Left ventricle myocardium inferior (tissue), 1 donor: ENCODE measurements at places on chromosomes 2 and 18.

DNA sequence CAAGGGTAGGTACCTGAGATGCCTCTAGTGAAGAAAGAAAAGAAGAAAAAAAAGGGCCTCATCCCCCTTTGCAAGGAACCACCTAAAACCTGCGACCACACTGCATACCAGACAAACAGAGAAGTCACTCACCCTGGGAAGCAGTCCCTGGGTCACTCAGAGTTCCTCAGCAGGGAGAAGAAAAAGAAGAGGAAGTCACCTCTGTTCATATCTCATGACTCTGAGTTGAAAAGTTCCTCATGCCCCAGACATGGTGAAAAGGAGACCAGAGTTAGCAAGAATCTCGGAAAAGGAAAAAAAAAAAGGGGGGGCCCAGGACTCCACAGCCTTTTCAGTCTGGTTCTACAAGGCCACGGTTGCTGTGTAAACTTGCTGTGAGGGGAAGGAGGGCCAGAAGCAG is 478.4 kb upstream of the NRXN1 start:
- no peak for DNase-seq

DNA sequence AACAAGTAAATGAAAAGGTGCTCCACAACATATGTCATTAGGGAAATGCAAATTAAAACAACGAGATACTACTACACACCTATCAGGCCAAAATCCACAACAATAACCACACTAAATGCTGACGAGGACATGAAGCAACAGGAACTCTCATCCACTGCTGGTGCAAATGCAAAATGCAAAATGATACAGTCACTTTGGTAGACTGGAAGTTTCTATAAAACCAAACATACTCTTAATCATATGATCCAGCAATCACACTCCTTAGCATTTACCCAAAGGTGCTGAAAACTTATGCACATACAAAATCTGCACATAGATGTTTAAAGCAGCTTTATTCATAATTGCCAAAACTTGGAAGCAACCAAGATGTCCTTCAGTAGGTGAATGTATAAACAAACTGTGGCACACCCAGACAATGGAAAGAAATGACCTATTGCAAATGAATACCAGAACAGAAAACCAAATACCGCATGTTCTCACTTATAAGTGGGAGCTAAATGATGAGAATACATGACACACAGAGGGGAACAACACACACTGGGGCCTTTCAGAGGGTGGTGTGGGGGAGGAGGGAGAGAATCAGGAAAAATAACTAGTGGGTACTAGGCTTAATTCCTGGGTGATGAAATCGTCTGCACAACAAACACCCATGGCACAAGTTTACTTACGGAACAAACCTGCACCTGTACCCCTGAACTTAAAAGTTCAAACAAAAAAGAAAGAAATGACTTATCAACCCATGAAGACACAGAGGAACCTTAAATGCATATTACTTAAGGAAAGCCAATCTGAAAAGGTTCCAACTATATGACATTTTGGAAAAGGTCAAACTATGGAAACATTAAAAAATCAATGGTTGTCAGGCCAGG is 80.4 kb downstream of the ASXL2 start:
- DNase-seq: no peak

DNA sequence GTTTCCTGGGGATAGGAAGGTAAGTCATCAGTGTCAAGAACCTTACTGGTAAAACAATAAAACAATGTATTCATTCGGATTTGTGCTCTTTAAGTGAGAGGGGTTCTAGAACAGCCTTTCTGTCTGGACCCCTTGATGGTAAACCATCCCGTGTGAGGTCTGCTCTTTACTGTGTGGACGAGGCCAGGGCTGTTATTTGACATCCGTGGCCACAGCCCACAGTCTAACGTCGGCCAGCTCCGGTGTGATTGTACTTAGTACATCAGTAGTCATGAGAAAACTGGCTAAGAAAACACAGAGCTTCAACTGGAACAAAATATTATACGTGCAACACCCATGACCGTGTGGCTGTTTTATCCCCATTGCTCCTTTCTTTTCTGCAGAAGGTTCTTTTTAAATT is 62.0 kb downstream of the SLC35F5 start:
- DNase-seq: no peak

DNA sequence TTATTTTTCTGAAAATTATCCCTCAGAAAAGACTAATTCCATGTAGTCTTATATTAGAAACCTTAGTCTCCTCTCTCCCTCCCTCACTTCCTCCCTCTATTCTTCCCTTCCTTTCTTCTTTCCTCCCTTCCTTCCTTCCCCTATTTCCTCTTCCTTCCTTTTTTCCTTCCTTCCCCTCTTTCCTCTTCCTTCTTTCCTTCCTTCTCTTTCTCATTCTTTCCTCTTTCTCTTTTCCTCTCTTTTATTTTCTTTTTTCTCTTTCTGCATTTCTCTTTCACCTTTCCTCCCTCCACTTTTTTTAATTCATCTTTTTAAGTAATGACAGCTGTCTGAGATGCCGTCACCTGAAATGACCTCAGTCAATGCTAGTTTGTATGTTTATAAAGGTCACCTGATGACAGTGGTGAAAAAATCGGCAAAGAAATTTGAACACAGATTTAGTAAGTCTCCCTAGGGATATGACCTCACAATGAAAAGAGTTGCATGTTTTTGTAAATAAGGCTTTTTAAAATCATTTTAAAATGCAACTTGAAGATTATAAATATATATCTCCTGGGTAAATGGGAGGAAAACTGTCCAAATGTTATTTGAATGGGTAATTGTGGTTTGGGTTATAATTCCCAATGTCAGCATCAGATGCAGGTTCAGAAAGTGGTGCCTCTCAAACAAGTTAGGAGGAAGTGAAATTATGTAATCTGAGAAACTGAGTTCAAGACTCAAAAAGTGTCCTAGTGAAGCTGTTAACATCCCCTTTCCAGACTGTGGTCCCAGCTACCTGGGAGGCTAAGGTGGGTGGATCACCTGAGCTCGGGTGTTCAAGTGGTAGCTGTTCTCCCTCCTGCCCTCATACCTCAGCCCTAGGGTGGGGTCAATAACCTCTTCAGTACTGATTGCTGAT is 90.3 kb upstream of the ST3GAL5 start:
- no peak for DNase-seq

DNA sequence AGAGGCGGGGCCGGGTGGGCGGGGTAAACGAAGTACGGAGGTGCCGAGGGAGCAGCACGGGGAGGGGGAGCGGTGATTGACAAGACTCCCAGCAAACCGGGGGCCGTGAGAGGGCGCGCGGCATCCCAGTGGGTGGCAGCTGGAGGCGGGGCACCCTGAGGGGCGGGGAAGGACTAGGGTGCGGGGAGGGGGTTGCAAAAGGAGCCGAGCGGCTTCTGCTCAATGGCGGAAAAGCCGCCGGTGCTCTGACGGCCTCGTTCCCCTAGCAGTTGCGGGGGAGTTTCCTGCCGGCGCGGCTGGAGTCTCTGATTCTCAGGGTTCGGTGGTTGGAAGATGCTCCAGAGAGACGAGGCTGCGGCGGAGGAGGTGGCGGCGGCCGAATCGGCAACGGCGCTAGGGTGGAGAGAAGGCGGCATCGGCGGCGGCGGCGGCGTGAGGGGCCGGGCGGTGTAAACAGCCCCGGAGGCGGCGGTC is at the start of gene PPM1B:
TSS of gene PPM1B (plus strand) at position 195 of the 474 bp plus-strand sequence. CDS start 32,325 bp downstream, outside the sequence.
- DNase-seq: peak; percentile 100

GRCh38 chr18:60861575-60861974 is 471.7 kb upstream of the CDH20 start:
- no peak for DNase-seq

DNA sequence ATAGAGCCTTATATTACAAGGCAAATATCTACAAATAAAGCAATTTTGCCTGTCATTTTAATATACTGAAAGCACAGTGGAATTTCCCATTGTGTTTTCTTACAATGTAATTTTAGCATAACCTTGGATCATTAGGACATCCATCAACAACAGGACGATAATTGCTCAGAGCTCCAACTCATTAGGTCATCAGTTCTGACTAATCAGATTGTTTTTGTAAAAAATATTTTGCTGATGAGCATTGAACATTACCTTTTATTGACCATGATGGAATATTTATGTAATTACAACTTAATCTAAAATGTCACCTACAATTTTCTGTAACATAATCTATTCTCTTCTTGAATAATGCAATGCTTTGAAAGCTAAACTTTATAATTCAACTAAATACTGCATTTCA is 215.3 kb upstream of the DSEL start:
- no peak for DNase-seq

DNA sequence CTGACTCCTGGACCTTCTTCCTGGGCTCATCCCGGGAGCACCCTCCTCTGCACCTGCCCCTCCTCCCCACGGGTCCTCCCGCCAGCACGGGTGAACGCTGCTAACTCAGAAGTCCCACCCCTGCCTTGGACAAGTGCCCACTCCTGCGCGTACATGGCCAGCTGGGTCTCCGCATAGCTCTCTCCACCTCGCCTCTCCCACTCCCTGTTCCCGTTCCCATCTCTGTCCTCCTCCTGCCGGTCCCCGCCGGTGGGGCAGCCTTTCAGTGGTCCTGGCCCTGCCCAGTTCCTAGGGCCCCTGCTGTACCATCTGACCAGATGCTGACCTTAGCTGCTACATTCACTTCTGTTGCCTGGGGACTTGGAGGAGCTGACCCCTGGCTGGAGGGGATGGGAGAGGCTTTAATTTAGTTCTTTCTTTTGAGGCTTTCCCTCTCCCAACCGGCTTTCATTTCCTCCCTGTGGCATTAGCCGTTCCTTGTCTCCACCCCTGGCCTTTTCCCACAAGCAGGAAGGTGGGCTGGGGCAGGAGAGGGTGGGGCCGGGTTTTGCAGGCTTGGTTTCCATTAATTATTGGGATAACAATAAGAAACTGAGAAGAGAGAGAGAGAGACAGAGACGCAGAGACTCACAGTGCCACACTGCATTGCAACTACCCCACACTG is 136.1 kb downstream of the SH3BP4 start:
- DNase-seq: peak; percentile 61

DNA sequence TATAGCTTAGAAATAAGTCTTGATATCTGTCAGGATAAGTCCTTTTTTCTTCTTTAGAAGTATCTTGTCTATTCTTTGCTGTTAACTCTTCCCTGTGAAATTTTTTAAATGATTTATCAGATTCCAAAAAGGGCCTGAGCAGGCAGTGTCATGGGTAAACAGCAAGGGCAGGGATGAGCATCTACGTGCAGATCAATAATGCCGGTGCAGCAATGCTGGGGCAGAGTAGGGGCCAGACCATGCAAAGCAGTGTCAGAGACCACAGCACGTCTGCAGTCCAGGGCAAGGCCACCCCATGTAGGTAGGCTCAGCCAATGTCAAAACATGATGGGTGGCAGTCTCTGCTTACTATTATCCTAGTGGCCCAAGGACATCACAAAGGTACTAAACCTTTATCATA is 182.2 kb downstream of the TMEM247 start:
- no peak for DNase-seq

GRCh38 chr2:198591586-198591985 is 787.2 kb downstream of the PLCL1 start:
- no peak for DNase-seq

- no peak for DNase-seq
Observed at GRCh38 chr2:62642429-62643099, 62.9 kb upstream of the EHBP1 start.

GRCh38 chr18:32472841-32473240 is 2.2 kb upstream of the GAREM1 start:
- DNase-seq: no peak

DNA sequence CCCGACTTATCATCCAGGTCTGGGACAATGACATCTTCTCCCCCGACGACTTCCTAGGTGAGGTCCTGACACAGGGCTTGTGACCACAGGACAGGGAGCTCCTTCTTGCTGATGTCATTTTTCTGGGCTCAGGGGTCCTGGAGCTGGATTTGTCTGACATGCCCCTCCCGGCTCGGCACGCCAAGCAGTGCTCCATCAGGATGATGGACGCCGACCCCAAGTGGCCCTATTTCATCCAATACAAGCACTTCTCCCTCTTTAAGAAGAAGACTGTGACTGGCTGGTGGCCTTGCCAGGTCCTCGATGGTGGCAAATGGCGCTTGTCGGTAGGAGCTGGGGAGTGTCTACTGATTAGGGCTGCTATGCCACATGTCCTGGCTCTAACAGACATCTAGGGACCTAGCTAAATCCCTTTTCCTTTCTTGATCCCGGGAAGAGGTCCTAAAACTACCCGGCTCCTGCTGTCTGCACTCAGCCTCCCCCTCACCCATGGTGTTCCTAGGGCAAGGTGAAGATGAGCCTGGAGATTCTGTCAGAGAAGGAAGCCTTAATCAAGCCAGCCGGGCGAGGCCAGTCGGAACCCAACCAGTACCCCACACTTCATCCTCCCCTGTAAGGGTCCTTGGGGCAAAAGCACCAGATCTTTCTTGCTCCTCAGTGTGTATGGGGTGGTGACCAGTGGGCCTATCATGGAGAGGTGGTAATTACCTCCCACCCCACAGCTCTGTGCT is 36.7 kb downstream of the LMAN2L start:
- DNase-seq: no peak

- DNase-seq: no peak
Observed at GRCh38 chr2:86037795-86038192, 67.9 kb downstream of the POLR1A start.

GRCh38 chr2:218063896-218064295 is 5.2 kb upstream of the RUFY4 start:
- DNase-seq: no peak

- DNase-seq: no peak
Observed at GRCh38 chr2:157760949-157761348, 115.2 kb downstream of the ACVR1 start.

DNA sequence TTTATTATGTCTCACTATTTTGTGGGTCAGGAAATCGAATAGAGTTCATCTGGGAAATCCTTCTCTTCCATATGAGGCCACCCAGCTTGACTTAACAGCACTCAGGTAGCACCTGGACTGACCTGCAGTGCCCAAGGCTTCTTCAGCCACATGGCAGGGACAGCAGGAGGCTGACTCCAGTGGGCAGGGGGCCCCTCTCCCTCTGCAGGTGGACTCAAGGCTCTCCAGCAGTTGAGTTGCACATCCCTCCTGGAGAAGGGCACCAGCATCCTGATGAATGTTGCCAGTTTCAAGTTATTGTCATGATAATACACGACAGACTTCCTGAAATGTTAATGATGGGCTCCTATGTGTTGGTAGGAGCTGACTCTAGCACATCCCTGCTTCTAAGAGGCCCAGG is 338.1 kb upstream of the RAB6C start:
- no peak for DNase-seq

GRCh38 chr2:135948642-135949355 is 36.6 kb downstream of the DARS1 start:
- no peak for DNase-seq

- no peak for DNase-seq
Observed at GRCh38 chr2:217379807-217380206, 519.9 kb upstream of the TNP1 start.

GRCh38 chr2:134875309-134875708 is 36.9 kb downstream of the ACMSD start:
- no peak for DNase-seq

DNA sequence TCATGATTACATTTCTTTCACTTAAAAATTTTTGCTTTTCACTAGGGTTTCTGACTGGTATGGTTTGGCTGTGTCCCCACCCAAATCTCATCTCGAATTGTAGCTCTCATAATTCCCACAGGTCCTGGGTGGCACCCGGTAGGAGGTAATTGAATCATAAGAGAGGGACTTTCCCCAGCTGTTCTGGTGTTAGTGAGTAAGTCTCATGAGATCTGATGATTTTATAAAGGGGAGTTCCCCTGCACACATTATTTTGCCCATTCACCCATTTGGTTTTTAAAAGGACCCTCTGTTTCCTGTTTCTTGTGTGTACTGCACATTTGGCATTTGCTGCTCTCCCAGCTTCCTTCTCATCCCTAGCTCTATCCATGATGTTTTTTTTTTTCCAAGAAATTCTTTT is 27.8 kb upstream of the NETO1 start:
- DNase-seq: no peak
